H9 (cell line): ENCODE measurements at places on chromosomes 1 and 21. TPM values are rescaled to one million over a fixed set of nuclear protein-coding genes. Genes with fewer than 3 reads are reported as not detected.

- H3K36me3 ChIP-seq: peaks cover 3% of the 10 kb centered on the region; the same call in 1 of the 2 replicates
- no peak overlapping the region for H3K27ac ChIP-seq
- no peaks in the 10 kb centered on the region for H3K4me1 ChIP-seq
- H3K27me3 ChIP-seq: peaks cover 18% of the 10 kb centered on the region; the same call in 1 of the 2 replicates
- DNase-seq: no peak
Measured at GRCh38 chr1:6251233-6251632, 7.3 kb downstream of the HES3 start.

DNA sequence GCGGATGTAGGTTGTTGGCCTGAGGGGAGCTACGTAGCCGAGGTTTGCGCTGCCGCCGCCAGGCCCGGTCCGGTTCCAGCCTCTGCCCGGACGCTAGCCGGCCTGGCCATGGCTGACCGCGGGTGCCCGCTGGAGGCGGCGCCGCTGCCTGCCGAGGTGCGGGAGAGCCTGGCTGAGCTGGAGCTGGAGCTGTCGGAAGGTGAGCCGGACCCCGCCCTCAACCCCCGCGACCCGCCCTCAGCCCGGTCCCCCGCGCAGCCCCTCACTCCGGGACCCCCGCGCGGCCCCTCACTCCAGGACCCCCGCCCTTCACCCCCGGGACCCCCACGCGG is 299 bp downstream of the DIP2A start:
- no peaks in the 10 kb centered on the region for H3K27me3 ChIP-seq
- H3K36me3 ChIP-seq: peaks cover 30% of the 10 kb centered on the region
- H3K4me1 ChIP-seq: no peaks in the 10 kb centered on the region

- H3K27me3 ChIP-seq: no peaks in the 10 kb centered on the region
- H3K27ac ChIP-seq: no peak overlapping the region
- no peaks in the 10 kb centered on the region; the same call in 1 of the 2 replicates for H3K4me1 ChIP-seq
- peak overlapping the region; percentile 40; the same call in 1 of the 3 replicates for H3K4me3 ChIP-seq
Measured at GRCh38 chr1:160362168-160362957, 4.5 kb upstream of the NHLH1 start.

GRCh38 chr1:93079685-93080141 is 630 bp downstream of the MTF2 start:
- H3K27ac ChIP-seq: peak overlapping the region; percentile 81
- H3K36me3 ChIP-seq: peaks cover 43% of the 10 kb centered on the region
- H3K4me3 ChIP-seq: peak overlapping the region; percentile 100

- no peak for DNase-seq
- no peak overlapping the region for H3K27ac ChIP-seq
- no peaks in the 10 kb centered on the region for H3K27me3 ChIP-seq
- no peak overlapping the region for H3K4me3 ChIP-seq
- H3K4me1 ChIP-seq: no peaks in the 10 kb centered on the region
- no peaks in the 10 kb centered on the region for H3K36me3 ChIP-seq
Measured at GRCh38 chr1:7463526-7463925, 307.6 kb upstream of the VAMP3 start.

- H3K4me1 ChIP-seq: no peaks in the 10 kb centered on the region
- no peak for DNase-seq
Measured at GRCh38 chr1:36513676-36514473, 31.2 kb upstream of the CSF3R start.

Gene WLS
- 0.79 and 0.94 TPM in 2 replicates for total RNA-seq

Gene YBX1
- 1,019 and 1,029 TPM in 2 replicates for total RNA-seq

Gene KLHDC7A
- 11.4 and 11.6 TPM in 2 replicates for total RNA-seq

Gene PLCH2
- 0.09 and 0.18 TPM in 2 replicates for total RNA-seq

Gene ANGPTL3
- total RNA-seq: not detected in 2 replicates
